Activated CD4-positive, alpha-beta T cell treated with anti-CD3 and anti-CD28 coated beads, Interleukin-2, amount 50 U/mL, for 16 hours (primary cell): ENCODE measurements at places on chromosomes 6 and 20.

- no peak for DNase-seq
Measured at GRCh38 chr6:30155520-30156261, 5.3 kb downstream of the TRIM10 start.

DNA sequence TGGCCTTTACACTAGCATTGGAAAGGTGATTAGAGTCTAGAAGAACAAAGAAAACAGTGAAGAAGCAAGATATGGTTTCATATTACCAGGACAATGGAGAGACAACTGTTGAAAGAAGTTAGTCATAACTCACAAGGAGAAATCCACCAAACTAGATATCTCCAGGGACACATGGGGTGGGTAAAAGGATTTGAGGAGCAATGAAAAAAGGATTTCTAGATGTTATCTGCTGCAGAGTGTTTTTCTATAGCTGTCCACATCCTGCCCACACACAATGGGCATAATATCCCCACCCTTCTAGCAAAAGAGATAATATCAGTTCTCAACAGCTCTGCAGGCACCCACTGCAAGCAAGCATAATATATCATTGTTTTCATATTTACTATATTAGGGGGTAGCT lies 303.1 kb downstream of the HAO1 start:
- no peak for DNase-seq

GRCh38 chr6:56440551-56440981 lies 193.2 kb upstream of the COL21A1 start:
- no peak for DNase-seq

DNA sequence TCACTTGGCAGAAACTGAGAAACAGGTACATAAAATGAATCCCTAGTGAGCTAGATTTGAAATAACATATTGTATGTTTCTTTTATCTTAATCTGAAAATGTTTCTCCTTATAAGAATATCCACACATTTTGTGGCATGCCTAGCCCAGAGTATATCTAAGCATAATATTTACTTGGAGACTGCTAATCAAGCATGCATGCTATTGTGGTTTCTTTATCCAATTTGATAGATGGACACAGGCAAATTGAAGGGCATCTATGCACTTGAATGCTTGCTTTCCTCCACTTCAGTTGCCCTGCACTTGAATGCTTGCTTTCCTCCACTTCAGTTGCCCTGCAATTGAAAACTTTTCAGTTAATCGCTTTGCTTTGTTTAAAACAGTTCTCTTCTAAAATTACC lies 729.8 kb downstream of the TBC1D32 start:
- no peak for DNase-seq

- no peak for DNase-seq
Measured at GRCh38 chr6:131002661-131002980, 60.4 kb downstream of the EPB41L2 start.

DNA sequence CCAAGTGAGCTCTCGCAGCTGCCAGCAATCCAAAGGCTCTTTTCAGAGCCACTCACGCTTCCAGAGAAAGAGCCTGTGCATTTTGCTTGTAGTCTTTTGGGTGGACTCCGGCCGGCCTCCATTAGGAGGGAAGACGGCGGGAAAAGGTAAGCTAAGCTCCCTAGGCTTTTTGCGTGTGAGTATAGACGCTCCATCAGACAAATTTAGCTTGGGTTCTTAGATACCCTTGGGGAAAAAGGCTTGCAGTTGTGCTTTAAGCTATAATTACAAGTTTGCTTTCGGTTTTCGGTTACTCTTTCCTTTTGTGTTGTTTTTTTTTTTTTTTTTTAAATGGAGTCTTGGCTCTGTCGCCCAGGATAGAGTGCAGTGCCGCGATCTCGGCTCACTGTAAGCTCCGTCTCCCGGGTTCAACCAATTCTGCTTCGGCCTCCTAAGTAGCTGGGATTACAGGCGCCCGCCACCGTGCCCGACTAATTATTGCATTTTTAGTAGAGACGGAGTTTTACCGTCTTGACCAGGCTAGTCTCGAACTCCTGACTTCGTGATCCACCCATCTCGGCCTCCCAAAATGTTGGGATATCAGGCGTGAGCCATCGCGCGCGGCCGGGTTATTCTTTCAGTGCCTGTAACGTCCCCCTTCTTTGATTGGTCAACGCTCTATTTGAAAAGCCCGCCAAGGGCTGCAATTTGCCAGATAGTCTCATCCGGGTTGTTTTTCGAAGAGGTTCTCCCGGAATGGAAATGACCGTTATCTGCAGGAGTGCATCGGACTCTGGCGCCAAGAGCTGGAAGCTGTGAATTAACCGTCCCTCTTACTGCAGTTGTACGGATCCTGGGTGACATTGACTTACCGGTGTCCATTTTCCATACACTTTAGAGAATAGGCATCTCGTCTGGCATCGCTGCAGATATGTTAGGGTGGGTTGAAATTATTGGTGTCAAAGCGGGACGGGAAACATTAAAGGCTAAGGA lies 18.1 kb downstream of the OR2B2 start:
- DNase-seq: peak; percentile 90

- no peak for DNase-seq
Measured at GRCh38 chr6:160990847-160991405, 643 bp upstream of the MAP3K4 start.

GRCh38 chr6:50836231-50836630 lies 17.6 kb downstream of the TFAP2B start:
- DNase-seq: no peak

GRCh38 chr6:98927534-98927933 lies 20.2 kb downstream of the FBXL4 start:
- DNase-seq: no peak

DNA sequence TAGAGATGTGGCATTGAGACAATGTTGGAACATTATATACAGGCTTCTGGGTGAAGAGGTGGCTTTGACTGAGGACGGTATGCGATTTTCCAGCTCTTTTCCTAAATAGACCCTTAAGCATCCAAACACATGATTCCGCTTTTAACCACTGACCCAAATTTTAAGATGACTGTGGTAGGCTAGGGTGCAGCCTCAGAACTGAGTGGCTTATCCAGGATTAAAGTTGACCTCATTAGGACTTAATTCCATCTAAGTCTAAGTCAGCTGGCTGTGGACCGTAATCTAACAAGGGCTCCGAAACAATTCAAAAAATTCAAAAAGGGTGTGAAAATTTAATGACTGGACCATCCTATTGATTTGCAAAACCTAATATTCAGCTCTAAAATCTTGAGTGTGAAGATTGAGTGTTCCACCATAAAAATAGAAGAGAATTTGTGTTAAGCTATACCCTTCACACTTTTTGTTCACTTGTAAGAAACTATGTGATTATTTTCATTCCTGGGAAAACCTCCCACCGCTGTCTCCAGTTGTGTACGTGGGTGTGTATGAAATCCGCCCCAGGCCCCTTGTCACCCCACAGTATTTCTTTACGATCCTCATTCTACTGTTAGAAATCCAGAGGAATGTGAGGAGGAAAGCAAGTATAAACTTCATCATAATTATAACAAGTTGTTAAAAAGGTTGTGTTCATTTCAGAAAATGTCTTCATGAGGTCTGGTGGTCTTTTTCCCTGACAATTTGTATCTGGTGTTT lies 2.7 kb downstream of the PCMTD2 start:
- no peak for DNase-seq

- peak; percentile 64 for DNase-seq
Measured at GRCh38 chr6:41846666-41847237, 48.4 kb downstream of the USP49 start.

DNA sequence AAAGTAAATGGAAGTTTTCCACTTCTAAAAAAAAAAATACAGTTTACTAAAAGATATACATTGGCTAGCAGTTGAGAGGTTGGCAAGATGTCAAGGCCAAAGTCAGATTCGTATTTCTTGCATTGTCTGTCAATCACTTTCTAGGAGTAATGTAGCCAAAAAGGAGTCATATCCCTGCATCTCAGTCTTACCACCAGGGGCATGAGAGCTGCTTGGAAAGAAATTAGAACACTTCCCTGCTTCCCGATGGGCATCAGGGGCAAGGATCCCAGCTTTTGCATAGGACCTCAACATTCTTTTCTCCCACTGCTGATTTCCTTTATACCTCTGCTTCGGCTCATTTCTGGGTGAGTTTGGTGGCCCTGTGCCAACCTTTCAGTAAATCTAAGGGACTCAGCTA lies 581.0 kb upstream of the MAP3K7 start:
- DNase-seq: no peak

DNA sequence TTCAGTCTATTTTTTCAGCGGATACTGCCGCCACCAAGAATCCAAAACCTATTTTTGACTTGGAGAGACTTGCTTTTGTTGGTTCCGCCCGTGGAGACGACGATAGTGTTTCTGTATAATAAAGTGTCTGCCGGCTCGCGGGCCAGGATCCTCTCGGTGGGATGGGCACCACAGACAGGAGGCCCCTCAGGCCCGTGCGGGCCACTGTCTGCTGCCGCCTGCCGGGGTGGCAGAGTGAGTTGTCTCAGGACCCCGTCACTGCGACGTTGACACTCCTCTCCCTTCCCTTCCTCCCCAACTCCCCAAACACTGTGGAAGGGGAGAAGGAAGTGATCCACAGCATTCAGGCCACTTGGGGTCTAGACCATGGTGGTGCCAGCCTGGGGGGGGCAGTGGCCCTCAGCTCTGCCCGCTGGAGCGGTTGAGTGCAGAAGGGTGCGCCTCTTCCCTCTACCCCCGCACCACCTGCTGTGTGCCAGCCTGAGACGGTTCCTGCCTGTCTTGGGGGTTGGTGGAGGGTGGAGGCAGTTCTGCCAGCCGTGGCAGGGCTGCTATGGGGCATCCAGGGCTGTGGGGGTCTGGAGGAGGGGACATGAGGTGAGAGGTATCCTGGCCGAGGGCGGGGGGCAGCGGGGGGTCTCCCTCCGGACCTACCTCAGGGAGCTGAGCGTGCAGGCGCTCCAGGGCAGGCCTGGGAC lies 17.5 kb downstream of the RBM38 start:
- no peak for DNase-seq

GRCh38 chr20:54548849-54549248 lies 73.5 kb downstream of the DOK5 start:
- DNase-seq: no peak

- DNase-seq: no peak
Measured at GRCh38 chr6:36853325-36853724, 14.1 kb upstream of the CPNE5 start.

- peak; percentile 32 for DNase-seq
Measured at GRCh38 chr20:32439132-32439829, 81.2 kb downstream of the ASXL1 start.

DNA sequence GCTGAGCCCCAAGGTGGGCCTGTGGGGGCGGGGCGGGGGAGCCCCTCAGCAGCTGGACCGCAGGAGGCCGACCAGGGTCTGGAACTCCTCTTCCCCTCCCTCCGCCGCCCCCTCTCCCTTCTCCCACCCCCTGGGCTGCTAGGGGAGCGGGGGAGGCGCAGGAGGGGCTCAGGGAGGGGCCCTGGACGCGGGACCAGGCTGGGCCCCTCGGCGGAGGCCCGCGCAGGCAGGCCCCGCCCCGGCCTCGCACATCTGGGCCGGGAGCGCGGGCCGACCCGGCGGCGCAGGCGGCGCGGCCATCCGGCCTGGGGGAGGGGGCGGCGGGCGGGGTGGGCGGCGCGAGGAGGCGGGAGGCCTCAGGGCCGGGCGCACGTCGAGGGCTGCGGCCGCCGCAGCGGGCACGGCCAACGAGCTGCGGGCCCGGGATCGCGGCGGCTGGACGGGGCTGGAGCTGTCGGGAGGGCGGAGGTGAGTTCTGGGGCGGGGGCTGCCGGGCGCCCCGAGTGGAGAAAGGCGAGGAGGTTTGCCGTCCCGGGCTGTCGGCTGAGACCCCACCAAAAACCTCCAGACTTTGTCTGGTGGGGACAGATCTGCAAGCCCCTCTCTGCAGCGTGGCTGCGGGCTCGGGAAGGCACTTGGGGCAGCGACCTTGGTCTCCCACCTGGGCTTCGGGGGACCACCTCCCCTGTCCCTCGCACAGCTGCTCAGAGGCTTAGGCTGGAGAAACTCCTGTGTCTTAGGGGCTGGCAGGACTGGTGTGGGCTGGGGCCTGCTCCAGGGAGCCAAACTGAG lies at the start of gene HSPA12B:
TSS of gene HSPA12B (plus strand) at position 359 of the 792 bp plus-strand sequence. CDS start 5,990 bp downstream, outside the sequence.
- no peak for DNase-seq

- no peak for DNase-seq
Measured at GRCh38 chr6:131696956-131697355, 4.2 kb downstream of the OR2A4 start.

GRCh38 chr20:57960803-57961575 lies 251.2 kb upstream of the PMEPA1 start:
- DNase-seq: no peak

DNA sequence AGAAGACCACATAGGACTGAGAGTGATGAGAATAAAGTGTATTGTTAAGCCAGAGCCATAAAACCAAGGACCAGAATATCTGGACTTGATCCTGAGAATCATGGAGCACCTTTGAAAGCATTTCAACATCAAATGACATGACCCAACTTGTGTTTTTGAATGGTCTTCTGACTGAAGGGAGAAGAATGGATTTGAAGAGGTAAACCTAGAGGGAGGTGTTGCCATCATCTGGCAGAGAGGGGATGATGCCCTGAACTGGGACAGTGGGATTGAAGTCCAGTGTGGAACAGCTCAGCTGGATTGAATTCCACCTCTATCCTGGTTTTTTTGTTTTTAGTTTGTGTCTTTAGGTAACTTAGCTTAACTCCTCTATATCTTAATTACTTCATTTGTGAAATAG lies 570.0 kb downstream of the TBC1D32 start:
- no peak for DNase-seq

- DNase-seq: no peak
Measured at GRCh38 chr6:42974919-42975505, 4.0 kb downstream of the PEX6 start.

GRCh38 chr20:31673943-31674463 lies 36.3 kb downstream of the COX4I2 start:
- DNase-seq: no peak

DNA sequence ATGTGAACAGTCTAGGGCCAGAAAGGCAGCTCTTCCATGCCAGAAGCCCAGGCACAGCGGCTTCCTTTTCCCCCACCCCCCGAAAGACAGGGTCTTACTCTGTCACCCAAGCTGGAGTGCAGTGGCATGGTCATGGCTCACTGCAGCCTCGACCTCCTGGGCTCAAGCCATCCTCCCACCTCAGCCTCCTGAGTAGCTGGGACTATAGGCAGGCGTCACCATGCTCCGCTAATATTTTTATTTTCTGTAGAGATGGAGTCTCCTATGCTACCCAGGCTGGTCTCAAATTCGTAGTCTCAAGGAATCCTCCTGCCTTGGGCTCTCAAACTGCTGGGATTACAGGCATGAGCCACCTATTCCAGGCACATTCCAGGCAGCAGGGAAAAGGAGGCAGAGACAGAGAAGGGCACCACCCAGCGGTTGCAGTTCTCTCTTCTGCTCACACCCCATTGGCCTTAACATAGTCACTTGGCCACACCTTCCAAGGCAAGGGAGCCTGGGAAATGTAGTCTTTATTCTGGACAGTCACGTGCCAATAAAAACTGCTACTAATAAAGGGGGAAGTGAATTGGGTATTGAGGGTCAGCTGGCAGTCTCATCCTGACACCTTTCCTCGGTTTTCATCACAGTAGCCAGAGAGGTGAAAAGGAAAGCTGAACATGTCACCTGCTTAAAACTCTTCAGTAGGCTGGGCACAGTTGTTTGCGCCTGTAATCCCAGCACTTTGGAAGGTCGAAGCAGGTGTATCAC lies 205.9 kb downstream of the ZMYND8 start:
- DNase-seq: peak; percentile 42

- DNase-seq: no peak
Measured at GRCh38 chr20:32807706-32808105, 12.0 kb upstream of the MAPRE1 start.

GRCh38 chr6:130473886-130474285 lies 108.1 kb downstream of the TMEM200A start:
- peak; percentile 10 for DNase-seq

- no peak for DNase-seq
Measured at GRCh38 chr6:129748901-129749748, 39.1 kb upstream of the ARHGAP18 start.
